CD4-positive, alpha-beta T cell treated with Interleukin-15 for 4 hours (primary cell): ENCODE measurements at places on chromosomes 7 and 10.
A peak's percentile ranks its signal among the peaks of the same experiment; 100 is the strongest.

DNA sequence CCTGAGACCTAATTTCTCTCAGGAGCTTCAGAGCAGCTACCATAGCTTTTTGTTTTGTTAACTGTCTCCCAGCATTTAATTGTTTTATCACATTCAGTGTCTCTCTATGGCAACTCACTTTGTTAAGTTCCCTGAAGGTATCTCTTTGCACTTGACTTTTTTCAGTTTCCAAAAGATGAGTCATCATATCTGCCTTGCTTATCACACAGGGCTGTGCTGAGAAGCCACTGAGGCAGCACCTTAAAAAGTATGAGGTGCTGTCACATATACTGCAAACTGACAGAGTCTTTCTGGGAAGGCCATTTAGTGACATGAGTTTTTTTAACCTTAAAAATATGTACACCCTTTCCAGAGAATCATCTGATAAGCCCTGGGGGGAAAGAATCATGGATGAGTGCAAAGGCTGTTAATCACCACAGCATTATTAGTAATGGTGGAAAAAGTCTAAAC lies 56.8 kb downstream of the PPP1R3C start:
- DNase-seq = no peak

DNA sequence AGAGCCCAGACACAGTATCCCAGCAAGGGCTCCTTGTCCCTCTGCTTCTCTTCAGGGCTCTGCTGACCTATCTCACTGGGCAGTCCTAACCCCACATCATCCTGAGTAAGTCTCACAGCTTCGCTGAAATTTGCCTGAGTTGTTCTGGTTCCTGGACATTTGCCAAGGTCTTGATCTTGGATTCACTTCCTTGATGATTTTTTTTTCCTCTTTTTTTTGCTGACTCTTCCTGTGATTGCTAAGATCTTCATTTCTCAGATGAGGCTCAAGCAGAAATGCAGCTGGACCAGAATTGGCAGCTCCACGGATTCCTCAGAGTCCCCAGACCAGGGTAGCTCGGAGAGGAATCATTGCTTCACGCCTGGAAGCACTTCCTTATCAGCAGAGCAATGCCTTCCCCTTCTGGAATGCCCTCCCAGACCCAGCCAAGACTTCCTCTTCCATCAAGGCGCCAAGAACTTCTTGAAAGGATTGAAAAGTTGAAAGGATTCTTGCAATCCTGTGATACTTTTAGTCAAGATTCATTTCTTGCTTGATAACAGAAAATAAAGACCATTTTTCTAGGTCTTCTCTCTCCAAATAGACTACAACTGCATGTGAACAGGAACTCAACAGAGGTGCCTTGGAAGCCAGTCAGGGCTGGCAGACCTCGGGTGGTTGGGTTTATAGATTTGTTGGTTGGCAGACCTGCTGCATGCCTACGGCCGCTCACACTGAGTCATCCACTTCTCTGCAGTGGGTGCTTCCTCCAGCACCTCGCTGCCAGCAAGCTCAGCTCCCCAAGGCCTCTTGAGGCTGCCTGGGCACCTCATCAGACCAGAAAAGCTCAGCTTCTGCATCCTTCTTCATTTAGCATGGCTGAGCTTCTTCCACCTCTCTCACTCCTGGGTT lies 8.8 kb upstream of the AFAP1L2 start:
- no peak for DNase-seq

DNA sequence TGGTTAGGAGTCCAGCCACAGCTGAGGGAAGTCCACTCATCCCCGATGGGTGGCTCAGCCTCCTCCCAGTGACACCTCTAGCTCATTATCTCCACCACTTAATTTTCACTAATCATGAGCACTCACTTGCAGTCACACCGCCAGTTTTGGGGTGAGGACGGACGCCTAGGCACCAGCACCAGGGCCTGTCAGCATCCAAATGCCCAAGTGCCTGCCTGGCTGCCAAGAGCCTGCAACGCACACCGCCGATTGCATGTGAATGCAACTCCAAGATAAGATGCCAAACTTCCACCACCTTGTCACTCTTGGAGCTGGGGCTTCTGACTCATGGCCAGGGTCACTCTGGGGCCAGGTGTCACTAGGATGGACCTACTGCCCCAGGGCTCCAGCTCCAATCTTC lies 24.4 kb upstream of the SMARCD3 start:
- DNase-seq = no peak

GRCh38 chr7:28208506-28208905 lies 27.9 kb upstream of the JAZF1 start:
- DNase-seq = no peak

GRCh38 chr10:97019213-97019844 lies 166.4 kb downstream of the SLIT1 start:
- no peak for DNase-seq

- no peak for DNase-seq
These were observed 2.5 kb upstream of the ATP5MF start for GRCh38 chr7:99468336-99468918.

DNA sequence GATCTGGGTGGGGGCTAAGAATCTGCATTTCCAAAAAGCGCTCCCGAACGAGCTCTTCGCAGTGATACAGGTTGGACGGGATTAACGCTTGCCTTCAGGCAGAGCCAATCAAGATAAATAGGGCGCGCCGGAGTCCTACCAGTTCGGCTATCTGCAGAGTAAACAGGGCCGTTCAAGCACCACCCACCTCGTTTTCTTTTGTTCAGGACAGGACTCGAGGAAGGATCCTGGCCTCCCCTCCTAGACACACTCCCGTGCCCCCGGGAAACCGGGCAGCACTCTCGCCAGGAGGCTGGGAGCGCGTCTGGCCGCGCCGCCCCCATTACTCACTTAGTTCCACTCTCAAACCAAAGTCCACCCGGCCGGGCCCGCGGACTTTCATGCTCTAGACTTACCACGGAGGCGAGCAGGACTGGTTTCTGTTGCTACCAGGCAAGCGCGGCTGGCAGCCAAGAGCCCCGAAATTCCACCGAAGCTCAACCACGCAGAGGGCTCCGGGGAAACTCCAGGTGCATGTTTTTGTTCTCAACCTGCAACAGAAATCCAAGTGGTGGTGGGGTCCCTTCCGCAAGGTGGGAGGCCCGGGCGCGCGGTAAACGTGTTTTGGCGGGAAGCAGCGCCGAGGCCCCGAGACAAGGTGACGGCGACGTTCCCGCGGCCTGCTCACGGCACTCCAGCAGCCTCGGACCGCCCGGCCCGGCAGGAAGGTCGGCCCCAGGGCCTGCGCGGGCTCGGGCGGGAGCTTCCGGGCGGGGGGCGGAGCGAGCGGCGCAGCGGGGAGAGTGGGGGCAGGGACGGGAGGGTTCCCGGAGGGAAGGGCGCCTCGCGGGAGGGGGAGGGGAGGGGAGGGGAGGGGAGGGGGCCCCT lies 12.7 kb downstream of the HNRNPF start:
- DNase-seq = peak; percentile 62

DNA sequence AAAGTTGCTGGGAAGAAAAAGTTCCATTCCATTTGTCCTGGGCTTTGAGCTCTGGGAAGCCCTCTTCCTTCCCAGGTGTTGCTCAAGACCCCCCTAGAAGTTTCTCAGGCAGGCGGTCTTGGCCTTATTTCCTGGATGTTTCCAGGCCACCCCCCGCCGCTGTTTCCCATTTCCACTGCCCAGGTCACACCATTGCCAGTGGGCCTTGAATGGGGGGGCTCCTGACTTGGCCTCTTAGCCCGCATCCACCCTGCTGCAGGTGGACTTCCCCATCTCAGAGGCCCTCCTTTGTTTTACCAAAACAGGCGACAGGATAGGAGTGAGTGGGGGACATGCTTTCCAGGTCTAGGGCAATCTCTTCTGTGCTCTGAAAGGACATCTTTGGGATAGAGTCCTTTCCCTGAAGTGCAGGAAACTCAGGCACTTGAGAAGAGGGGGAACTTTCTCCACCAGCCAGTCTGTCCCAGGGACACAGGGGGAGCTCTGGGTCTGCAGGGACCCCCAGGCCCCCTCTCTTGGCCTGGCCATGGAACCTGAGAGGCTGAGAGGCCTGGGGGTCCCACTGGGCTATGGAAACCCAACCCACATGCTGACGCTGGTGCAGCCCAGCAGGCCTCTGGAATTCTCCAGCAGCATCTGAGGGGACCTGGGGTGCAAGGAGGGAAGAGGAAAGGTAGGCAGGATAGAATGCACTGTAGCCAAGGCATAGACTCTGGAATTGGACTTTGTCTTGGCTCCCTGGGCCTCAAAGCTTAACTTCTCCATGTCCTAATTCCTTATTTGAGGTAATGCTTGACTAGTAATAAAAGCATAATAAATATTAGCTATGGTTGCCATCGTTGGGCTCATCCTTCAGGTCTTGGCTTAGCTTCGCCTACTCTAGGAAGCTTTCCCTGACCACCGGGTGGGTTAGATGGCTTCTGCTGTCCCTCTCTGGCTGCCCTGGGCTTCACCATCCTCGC lies 17.6 kb downstream of the NEURL1 start:
- DNase-seq = no peak

DNA sequence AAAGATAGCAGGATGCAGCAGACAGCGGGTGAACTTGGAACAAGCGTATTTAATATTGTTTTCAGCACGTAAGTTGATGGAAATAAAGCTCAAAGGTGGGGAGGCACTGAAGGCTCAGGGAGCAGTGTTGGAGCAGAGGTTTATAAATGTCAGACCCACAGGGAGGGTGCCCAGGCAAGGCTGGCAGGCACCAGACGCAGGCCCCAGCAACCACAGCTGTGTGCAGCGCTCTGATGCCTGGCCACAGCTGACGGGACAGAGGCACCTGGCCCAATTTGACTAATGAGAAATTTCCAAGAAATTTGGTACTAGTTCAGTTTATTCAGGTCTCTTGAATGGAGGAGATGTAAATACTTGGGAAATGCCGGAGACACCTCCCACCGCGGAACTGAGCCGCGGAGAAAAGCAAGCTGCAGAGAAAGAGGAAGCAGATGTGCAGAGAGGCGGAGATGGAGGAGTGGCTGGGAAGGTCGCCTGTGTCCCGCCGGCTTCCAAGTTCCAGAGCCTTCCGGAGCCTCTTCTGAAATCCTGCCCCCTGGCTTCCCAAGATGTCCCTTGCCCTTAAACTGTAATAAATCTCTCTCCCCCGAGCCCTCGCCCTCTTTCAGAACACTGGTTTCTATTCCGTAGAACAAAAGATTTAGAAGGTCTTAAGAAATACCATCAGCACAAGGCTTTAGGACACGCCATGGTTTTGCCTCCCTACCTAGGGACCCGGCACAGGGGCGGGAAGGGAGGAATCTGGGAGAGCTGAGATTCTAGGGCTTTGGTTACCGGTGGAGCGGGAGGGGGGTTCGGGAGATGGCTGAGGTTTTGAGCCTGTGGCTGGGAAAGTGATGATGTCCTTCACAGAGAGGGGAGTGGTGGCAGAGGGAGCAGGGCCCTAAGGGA lies 38.4 kb upstream of the PLXNA4 start:
- DNase-seq = no peak

GRCh38 chr7:111103678-111104274 lies 12.8 kb downstream of the LRRN3 start:
- DNase-seq = no peak

DNA sequence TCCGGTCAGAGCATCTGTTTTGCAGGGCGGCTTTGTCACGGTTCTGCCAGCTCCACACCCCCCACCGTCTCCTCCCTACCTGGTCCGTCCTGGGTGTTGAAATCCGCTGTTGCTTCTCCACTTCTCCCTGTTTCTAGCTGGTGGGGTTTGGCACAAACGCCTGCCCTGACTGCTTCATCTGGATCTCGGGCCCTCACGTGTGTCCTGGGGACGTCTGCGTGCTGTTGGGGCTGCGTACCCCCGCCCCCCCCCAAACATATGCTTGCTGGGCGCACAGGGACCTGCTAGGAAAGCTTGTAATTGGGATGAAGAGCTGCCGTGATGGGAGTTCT lies 11.3 kb downstream of the AMZ1 start:
- DNase-seq = no peak

DNA sequence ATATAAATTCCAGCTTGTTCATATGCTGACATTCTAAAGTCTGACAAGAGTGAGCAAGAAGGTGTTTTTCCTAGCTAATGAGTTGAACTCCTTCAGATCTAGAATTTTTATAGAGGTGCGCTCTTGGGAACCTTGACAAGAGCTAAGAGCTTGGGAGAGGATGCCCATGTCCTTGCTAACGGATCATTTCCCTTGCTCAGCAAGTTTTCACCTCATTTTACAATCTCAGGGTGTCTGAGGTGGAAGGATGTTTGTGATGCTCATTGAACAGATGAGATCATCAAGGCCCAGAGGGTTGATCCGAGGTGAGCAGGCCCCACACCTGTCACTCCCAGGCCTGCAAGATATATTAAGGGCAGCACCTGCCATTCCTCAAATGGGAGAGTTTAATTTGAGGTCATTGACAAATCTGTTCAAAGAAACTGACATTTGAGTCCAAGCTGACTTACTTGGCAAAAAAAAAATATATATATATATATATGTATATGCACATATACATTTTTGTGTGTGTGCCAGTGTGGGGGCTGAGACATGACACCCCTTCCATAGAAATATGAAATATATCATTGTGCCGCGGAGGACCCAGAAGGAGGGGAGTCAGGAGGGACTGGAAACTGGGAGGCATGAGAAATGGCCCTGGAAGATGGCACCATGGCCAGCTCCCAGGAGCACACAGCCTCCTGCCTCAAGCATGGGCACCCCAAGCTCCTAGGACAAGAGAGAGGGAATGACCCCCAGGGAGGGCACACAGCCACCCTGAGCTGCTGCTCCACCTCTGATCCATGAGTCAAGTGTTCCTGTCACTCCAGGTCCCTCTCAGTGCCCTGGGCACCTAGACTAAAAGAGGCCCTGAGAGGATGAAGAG lies 17.3 kb upstream of the TMEM72 start:
- DNase-seq = no peak

DNA sequence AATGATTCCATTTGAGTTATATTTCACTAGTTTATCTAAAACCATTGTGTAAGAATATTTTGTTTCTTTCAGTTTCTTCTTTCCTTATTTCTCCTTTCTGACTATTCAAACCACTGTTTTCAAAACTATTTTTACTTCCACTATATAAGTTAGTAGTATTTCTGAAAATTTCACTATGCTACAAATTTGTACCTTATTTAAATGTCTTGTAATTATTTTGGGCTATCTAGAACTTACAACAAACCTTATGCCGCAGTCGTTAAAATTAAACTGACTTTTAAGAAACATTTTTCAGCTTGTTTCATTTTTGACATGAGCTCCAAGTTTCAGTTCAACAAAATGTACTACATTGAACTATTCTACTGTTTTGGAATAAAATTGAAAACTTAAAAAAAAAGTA lies 1.8 kb downstream of the TFEC start:
- no peak for DNase-seq

GRCh38 chr7:30070052-30070451 lies 41.8 kb downstream of the PLEKHA8 start:
- DNase-seq = no peak

DNA sequence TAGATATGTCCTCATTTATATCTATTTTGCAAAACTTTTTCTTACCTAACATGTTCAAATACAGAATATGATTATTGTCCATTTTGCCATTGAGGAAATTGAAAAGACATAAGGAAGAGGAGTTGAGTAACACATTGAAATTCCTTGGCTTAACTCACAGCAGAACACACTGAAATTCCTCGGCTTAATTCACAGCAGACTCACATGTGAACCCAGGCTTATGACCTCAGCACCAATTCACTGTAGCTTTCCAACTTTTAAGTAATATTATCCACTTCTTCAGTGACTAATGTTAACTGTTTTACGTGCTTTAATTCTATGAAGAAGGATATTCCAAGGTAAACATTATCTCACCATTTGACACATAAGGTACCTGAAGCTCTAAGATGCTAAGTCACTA lies 597.5 kb upstream of the PFKP start:
- no peak for DNase-seq
